ENCODE measurements at places on chromosomes 1 and 21. TPM values are rescaled to one million over a fixed set of nuclear protein-coding genes. Genes with fewer than 3 reads are reported as not detected.

The TTC34 gene
- 1.0 TPM for total RNA-seq

- no peaks in the 10 kb centered on the region for H3K4me1 ChIP-seq
- no peak overlapping the region for H3K4me3 ChIP-seq
- no peak for DNase-seq
- no peak overlapping the region for H3K27ac ChIP-seq
- no peaks in the 10 kb centered on the region for H3K27me3 ChIP-seq
Observed at GRCh38 chr1:213247038-213247437, 196.0 kb downstream of the RPS6KC1 start.

DNA sequence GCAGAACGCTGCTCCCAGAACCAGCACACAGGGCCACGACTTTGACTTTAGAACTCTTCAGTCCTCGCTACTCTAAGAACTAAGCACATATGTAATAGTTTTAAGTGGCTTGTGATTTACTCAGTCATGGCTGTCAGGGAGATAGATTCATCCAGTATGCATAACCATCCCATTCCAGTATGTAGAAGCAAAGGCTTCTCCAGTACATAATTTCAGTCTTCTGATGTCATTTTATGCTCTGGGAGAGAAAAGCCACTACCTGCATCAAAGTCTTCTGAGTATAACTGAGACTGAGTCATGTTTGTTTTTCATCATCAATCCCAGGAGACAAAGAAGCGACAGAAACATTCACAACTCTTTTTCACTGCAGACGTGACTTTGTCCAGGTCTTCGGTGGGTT, 885.7 kb downstream of the PLA2G4A start:
- no peaks in the 10 kb centered on the region for H3K4me1 ChIP-seq
- H3K27ac ChIP-seq = no peak overlapping the region
- no peaks in the 10 kb centered on the region for H3K27me3 ChIP-seq

DNA sequence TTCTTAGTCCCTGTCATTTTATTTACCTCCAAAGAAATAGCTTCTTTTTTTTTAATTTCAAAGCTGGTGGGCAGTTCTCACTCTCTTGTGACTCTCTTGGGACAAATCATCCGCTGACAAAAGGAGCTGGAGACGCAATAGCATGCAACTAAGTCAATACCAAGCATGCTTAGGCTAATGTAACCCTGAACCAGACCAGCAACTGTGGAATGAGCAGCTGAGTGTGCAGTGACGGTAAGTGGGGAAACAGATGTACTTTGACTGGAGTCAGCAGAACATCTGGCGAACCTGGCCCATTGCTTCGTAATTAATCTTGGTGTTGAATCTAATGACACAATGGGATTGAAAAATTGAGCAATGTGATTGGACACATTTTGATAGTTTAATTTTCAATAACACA, 280.7 kb upstream of the PLXNA2 start:
- no peak overlapping the region for H3K27ac ChIP-seq
- H3K4me1 ChIP-seq = no peaks in the 10 kb centered on the region
- H3K4me3 ChIP-seq = no peak overlapping the region
- H3K27me3 ChIP-seq = no peaks in the 10 kb centered on the region
- DNase-seq = no peak
- H3K36me3 ChIP-seq = no peaks in the 10 kb centered on the region

- no peaks in the 10 kb centered on the region for H3K27me3 ChIP-seq
- no peaks in the 10 kb centered on the region for H3K4me1 ChIP-seq
- no peak overlapping the region for H3K4me3 ChIP-seq
- DNase-seq = no peak
- no peak overlapping the region for H3K27ac ChIP-seq
Observed at GRCh38 chr1:196317535-196318522, 290.4 kb downstream of the KCNT2 start.

DNA sequence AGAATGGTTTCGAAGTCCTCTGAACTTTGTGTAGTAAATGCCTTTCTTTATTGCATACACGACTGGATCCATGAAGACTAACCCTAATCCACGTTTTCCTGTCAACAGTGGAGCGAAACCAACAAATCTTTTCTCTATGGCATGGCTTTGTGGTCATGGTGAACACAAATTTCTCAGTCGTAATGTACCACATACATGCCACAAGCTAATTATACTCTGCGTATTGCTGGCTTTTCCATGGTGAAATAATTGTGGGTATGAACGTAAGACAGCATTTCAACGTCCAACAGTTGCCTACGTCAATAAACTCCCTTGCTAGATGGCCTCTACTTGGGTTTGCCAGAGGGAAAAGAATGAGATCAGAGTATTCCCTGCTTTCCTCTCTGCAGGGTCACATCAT, 27.5 kb downstream of the INTS7 start:
- H3K4me1 ChIP-seq = peaks cover 4% of the 10 kb centered on the region
- H3K36me3 ChIP-seq = peaks cover 18% of the 10 kb centered on the region

DNA sequence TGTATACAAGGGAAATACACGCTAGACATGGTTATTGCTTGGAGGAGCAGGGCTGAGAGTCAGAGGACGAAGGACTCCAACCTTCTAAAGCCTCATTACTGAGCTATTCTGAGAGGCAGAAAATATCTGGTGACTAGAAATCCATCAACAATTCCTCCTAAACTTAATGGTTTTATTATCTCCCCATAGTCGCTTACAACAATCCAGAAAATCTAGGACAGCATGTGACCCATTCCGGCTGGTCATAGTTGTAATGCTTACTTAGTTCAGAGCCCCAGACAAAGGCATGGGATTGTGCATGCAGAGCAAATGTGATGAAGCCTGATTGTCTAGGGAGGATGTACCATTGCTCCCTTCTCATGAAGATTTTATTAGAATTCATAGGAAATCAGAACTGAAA, 114.5 kb upstream of the PLXNA2 start:
- no peak overlapping the region for H3K4me3 ChIP-seq
- no peak for DNase-seq
- no peak overlapping the region for H3K27ac ChIP-seq
- H3K36me3 ChIP-seq = no peaks in the 10 kb centered on the region
- H3K27me3 ChIP-seq = peaks cover 6% of the 10 kb centered on the region

- H3K36me3 ChIP-seq = peaks cover 5% of the 10 kb centered on the region
- H3K4me3 ChIP-seq = no peak overlapping the region
- peaks cover 1% of the 10 kb centered on the region for H3K27me3 ChIP-seq
- H3K27ac ChIP-seq = no peak overlapping the region
Observed at GRCh38 chr1:214120191-214120590, 132.4 kb downstream of the PROX1 start.

GRCh38 chr21:41866274-41866809, 12.8 kb downstream of the PRDM15 start:
- H3K4me1 ChIP-seq = peaks cover 24% of the 10 kb centered on the region
- no peak overlapping the region for H3K27ac ChIP-seq
- H3K27me3 ChIP-seq = no peaks in the 10 kb centered on the region
- no peaks in the 10 kb centered on the region for H3K36me3 ChIP-seq

DNA sequence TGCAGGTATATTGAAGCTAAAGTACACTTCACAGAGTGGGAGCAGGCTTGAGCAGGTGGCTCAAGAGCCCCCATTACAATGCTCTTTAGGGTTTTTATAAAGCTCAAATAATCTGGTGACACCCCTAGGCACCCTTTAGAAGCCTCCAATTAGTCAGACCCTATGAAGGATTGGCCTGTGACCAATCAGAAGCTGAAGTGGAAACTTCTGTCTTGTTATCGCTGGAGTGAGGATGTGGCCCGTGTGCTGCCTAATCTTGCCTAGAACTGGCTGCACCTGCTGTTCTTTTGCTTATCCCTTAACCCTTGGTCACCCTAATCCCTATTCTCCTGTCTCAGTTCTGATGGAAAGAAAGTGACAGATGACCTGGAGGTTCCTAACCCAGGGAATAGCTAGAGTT, 70.8 kb upstream of the ABCG1 start:
- H3K4me1 ChIP-seq = peaks cover 3% of the 10 kb centered on the region
- DNase-seq = no peak
- H3K36me3 ChIP-seq = no peaks in the 10 kb centered on the region
- H3K27me3 ChIP-seq = no peaks in the 10 kb centered on the region
- no peak overlapping the region for H3K27ac ChIP-seq
- no peak overlapping the region for H3K4me3 ChIP-seq

- H3K27ac ChIP-seq = no peak overlapping the region
- no peak overlapping the region for H3K4me3 ChIP-seq
- H3K36me3 ChIP-seq = no peaks in the 10 kb centered on the region
- H3K4me1 ChIP-seq = peaks cover 10% of the 10 kb centered on the region
- no peaks in the 10 kb centered on the region for H3K27me3 ChIP-seq
Observed at GRCh38 chr1:109542657-109543056, 3.0 kb downstream of the GPR61 start.

DNA sequence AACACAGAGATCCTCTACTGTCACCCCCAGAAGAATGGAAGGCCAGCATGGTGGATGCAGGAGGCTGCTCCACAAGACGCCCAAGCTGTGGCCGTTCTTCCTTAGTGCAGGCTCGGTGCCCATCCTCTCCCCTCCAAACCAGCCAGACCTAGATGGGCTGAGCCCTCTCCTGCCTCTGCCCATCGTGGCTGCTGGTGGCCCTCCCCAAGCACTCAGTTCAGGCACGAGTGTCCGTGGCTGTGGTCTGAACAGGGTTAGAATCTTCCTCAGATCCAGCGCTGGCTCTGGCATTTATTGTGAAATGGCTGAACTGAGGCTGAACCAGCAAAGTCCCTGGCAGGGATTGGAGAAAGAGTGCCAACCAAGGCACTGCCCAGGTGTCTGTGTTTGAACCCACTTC, 59.5 kb downstream of the TRIM11 start:
- H3K27me3 ChIP-seq = no peaks in the 10 kb centered on the region
- no peak overlapping the region for H3K27ac ChIP-seq
- peaks cover 1% of the 10 kb centered on the region for H3K36me3 ChIP-seq
- H3K4me3 ChIP-seq = no peak overlapping the region

GRCh38 chr1:2548068-2548589, 8.0 kb upstream of the TNFRSF14 start:
- no peaks in the 10 kb centered on the region for H3K27me3 ChIP-seq
- peak; percentile 91 for DNase-seq
- peaks cover 3% of the 10 kb centered on the region for H3K36me3 ChIP-seq

The HSD3B2 gene
- total RNA-seq = not detected

- DNase-seq = peak; percentile 58
- H3K27ac ChIP-seq = no peak overlapping the region
- H3K36me3 ChIP-seq = no peaks in the 10 kb centered on the region
- H3K27me3 ChIP-seq = peaks cover 18% of the 10 kb centered on the region
- H3K4me1 ChIP-seq = peaks cover 9% of the 10 kb centered on the region
- no peak overlapping the region for H3K4me3 ChIP-seq
Observed at GRCh38 chr1:230568008-230568407, 74.3 kb upstream of the COG2 start.

DNA sequence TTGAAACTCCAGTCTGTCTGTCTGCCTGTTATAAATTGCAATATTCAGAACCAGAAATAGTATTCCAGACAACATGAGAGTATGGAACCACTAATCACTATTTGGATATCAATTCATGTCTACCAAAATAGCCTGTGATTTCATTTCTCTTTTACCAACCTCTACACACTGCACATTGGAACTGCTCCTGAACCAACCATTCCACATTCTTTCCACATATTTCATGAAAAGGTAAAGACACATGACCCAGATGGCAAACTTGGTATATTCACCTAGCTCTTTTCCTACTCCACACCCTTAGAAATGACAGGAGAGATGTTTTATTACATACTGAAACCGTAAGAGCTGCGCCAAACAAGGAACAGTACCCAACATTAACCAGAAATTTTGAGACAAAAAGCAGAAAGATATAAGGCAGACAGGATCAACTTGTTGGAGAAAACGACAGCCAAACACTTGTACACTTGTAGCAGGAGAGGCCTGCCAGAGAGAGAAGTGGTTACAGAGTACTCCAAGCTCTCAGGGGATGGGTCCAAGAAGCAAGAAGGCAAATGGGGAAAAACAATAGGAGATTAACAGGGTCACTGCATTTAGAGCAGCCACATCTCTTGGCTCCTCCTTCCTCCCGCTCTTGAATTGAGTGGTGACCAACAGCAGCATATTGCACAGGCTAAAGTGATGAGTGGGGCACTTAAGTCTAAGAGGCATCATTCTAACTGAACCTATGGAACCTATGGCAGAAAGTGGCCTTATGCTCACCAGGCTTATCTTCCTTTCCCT, 148.7 kb downstream of the SETD4 start:
- no peak for DNase-seq
- no peak overlapping the region for H3K4me3 ChIP-seq
- H3K27me3 ChIP-seq = peaks cover 13% of the 10 kb centered on the region

The BARHL2 gene
- not detected for total RNA-seq

DNA sequence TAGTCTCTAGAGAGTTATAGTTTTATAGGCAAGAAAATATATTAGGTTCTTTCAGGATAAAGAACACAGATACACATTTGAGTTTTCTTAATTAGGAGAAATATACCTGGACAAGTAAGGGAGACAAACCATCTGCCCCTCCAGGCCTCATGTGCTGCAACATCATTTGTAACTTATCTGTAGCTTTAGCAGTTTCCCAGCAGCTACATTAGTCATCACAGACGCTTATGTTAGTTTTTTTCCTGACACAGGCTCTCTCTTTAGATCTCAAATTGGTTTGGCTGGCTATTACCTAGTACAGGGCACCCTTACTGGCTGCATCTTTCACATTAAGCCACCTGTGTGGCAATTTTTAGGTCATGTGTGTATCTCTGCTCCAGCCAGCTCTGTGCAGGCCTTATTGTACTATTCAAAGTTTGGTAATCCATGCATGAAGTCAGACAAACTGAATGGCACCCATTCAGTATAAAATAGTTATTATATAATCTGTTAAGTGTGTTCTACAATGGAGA, 25.9 kb downstream of the GNPAT start:
- no peak overlapping the region for H3K27ac ChIP-seq
- peaks cover under 1% of the 10 kb centered on the region for H3K4me1 ChIP-seq
- no peaks in the 10 kb centered on the region for H3K27me3 ChIP-seq
- no peak for DNase-seq
- peaks cover 43% of the 10 kb centered on the region for H3K36me3 ChIP-seq
- no peak overlapping the region for H3K4me3 ChIP-seq

The MROH9 gene
- not detected for total RNA-seq

DNA sequence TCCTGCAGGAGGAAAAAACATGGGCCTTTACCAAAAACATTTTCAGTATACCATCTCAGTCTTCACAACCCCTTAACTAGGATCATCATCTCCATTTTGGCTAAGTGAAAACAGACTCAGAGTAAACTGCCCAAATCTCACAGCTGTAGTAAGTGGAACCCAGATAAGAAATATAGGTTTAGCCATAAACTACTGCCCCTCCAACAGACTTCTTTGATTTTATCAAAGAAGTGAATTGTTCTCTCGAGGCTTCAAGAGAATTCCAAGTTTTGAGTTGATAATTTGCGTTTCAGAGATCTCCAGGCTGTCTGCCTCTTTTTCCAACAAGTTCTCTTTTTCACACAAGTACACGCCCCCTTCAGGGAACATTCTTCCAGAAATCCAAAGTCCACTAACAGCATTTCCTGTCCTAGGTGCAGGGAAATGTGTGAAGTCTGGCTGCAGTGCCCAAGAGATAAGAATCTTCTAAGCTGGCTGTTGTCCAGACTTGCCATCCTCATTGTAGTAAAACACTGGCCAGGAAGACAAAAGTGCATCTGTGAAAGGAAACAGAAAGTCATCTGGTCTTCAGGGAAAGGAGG, 30.8 kb downstream of the RNF19B start:
- H3K27me3 ChIP-seq = no peaks in the 10 kb centered on the region
- peaks cover 25% of the 10 kb centered on the region for H3K4me1 ChIP-seq
- peaks cover 23% of the 10 kb centered on the region for H3K36me3 ChIP-seq
- H3K4me3 ChIP-seq = no peak overlapping the region

The NHLH1 gene
- total RNA-seq = 0.22 TPM

GRCh38 chr1:8539683-8540082, 221.8 kb downstream of the SLC45A1 start:
- no peak for DNase-seq
- peaks cover 24% of the 10 kb centered on the region for H3K36me3 ChIP-seq
- peaks cover 33% of the 10 kb centered on the region for H3K4me1 ChIP-seq
- no peaks in the 10 kb centered on the region for H3K27me3 ChIP-seq
- peak overlapping the region; percentile 28 for H3K27ac ChIP-seq
- H3K4me3 ChIP-seq = no peak overlapping the region

GRCh38 chr21:46255758-46256337, 27.3 kb upstream of the LSS start:
- peaks cover 24% of the 10 kb centered on the region for H3K4me1 ChIP-seq
- H3K27ac ChIP-seq = no peak overlapping the region
- H3K36me3 ChIP-seq = peaks cover 56% of the 10 kb centered on the region

Data from activated CD4-positive, alpha-beta memory T cell treated with anti-CD3 and anti-CD28 coated beads for 36 hours (primary cell).